ENCODE measurements at places on chromosomes 2 and 18. TPM values are rescaled to one million over a fixed set of nuclear protein-coding genes. Genes with fewer than 3 reads are reported as not detected.

The LRP1B gene
- total RNA-seq: 0.33 TPM

The GMPPA gene
- total RNA-seq: 38.5 TPM

The MC4R gene
- total RNA-seq: not detected

The HOXD3 gene
- total RNA-seq: 9.8 TPM

The HOXD13 gene
- total RNA-seq: not detected

The SERPINB4 gene
- not detected for total RNA-seq

The SLC14A1 gene
- 44.8 TPM for total RNA-seq

The SLC8A1 gene
- 30.5 TPM for total RNA-seq

The FHOD3 gene
- total RNA-seq: 31.2 TPM

The SP140 gene
- total RNA-seq: 4.1 TPM

The POTEF gene
- total RNA-seq: not detected

The CYP27C1 gene
- 0.16 TPM for total RNA-seq

The C2orf66 gene
- 0.19 TPM for total RNA-seq

The CDH7 gene
- 0.06 TPM for total RNA-seq

The STRADB gene
- total RNA-seq: 17.7 TPM

DNA sequence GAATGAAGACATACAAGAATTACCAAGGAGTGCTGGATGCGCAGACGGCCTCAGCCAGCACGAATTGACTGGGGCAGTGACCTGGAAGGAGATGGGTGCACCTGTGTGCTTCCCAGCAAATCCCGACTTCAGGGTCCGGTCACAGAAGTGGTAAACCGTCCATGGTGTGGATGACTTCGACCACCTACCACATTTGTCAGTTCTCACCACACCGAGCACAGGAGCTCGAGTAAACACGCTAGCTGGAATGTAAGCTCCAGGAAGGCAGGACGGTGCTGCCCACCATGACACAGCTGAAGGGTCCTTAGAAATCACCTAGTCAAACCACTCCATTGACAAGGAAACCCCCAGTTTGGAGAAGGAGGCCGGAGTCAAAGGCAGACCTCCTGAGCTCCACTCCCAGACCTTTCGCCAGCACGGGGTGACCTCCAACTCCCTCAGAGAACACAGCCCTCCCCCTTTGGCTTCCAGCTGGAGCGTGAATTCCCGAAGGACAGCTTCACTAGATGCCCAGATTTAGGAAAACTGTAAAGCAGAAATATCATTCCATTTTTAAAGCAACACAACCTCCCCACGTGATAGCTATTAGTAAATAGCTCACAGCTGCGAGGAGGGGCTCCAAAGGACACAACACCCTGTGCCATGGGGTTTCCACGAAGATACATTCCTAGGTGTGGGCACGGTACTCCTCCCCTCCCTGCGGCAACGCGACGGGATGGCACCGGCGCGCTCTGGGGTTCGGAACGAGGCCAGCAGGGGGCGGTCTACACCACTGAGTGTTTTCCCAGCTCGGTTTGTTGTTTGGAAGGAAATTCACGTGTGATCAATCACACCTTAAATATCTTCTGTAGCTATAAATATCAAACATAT lies 34.1 kb upstream of the GNAL start:
- no peak for DNase-seq

DNA sequence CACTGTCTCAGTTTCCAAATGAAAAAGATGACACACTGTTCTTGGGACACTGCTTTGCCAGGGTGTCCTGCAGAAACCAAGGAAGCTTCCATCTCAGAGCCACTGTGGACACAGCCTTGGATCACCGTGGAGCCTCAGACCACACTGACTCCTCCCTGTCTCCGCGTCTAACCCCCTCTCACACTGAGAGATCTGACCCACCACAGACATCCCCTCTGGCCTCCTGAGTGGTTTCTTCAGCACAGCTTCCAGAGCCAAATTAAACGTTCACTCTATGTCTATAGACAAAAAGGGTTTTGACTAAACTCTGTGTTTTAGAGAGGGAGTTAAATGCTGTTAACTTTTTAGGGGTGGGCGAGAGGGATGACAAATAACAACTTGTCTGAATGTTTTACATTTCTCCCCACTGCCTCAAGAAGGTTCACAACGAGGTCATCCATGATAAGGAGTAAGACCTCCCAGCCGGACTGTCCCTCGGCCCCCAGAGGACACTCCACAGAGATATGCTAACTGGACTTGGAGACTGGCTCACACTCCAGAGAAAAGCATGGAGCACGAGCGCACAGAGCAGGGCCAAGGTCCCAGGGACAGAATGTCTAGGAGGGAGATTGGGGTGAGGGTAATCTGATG lies 113.4 kb upstream of the PKDCC start:
- no peak for DNase-seq

- no peak for DNase-seq
Observed at GRCh38 chr2:156511803-156512202, 75.6 kb downstream of the GPD2 start.

GRCh38 chr2:25936889-25937545 lies 45.3 kb downstream of the KIF3C start:
- no peak for DNase-seq

DNA sequence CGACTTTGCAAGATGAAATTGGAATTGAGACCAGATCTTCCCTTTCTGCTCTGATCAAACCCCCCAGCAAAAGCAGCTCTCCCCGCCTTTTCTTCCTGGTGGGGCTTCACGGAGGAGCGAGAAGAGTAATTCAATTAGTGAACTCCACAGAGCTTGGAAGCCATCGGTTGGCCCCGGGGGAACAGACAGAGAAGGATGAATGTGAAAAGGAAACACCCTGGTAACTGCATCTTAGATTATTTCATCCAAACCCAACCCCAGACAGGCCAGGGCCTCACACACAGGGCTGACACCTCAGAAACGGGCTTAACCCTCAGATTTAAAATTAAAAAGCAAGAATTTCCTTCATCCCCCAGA lies 18.3 kb downstream of the SMAD7 start:
- DNase-seq: no peak

DNA sequence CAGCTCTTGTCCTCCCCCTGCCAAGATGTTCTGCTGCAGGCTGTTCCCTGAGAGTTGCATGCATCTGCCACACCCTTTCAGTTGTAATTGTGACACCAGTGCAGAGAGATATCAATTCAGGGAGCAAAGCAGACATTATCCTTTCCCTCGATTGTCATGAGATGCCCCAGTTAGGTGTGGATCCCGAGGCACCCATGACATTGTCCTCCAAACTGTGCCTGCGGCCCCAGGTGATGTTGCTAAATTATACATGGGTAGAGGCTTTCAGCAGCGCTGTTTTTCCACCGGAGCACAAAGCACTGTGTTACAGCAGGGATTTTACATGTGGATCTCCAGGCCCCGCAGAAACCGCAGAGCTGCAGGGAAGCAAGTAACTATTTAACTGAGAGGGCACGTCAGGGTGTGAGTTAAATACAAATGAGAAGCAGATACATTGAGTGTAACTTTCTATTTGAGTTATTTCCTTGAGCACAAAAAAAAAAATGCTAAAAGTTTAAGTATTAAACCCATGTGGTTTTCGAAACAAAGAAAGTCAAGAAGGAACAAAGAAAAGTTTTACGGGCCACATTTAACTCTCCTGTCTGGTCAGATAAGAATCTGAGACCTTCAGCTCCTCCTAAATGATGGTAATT lies 90.3 kb upstream of the BCL2L11 start:
- DNase-seq: no peak

DNA sequence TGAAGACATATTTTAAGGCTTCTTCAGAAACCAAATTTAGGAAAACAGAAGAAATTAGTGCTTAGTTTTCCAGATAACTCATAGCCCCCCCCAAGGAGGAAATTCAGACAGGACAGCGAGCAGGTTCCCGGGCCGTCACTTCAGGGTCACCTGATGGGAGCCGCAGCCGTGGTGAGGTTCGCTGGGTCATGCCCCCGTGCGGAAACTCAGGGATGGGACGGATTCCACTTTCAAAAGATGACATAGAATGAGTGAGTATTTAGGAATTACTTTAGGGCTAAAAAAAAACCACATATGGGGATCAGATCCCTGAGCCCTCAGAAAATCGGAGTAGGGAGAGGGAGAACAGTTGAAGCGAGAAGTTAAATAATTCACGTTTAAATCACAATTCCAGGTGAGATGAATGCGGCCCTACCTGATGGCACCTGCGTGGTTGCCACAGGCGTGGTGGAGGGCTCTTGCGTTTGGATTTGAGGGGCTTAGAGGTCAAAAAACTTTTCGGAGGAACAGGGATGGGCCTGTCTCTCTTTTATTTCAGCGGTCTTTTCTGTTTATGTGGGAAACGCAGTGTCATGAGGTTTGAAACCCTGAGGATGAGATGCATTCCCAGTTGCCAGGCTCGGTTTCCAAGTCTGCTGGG lies 114.4 kb downstream of the NFATC1 start:
- peak; percentile 21 for DNase-seq

- no peak for DNase-seq
Observed at GRCh38 chr2:162478721-162479129, 134.8 kb downstream of the GCA start.

GRCh38 chr2:35963357-35963756 lies 392.2 kb upstream of the CRIM1 start:
- no peak for DNase-seq

DNA sequence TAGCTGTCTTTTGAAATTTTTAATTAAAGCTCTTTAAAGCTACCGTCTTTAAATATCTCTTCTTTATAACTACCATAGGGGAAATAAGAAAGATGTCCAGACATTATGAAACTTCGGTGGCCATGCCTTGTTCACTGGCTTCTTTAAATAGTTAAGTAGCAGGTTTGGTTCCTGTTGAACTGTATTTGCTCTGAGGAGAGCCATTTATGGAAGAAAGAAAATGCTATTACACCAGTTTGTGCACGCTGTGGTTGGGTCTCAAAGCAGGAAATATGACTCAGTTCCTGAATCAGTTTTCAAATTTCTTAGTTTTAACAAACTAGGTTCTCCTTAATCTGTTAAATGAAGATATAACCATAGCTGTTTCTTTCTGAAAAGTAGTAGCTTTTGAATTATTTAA lies 12.2 kb downstream of the ARPC2 start:
- no peak for DNase-seq

DNA sequence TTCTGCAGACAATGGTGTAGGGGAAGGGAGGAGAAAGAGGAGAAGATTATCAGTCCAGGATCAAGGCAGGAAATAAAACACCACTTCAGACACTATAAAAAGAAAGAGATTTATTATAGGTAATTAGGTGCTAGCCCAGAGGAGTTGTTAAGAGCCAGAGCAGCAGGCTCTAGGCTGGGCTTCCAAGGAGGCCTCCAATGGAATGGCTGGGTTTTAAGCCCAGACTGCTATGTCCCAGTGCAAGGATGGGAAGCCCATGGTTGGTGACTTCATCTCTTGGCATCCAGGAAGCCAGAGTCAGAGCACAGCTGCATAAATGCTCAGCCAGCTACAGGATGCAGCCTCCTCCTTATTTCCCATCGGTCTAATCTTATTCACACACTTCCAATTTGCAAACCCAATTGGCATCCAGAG lies 95.6 kb downstream of the LAMA3 start:
- no peak for DNase-seq

- no peak for DNase-seq
Observed at GRCh38 chr2:117982376-117983033, 31.4 kb downstream of the CCDC93 start.

DNA sequence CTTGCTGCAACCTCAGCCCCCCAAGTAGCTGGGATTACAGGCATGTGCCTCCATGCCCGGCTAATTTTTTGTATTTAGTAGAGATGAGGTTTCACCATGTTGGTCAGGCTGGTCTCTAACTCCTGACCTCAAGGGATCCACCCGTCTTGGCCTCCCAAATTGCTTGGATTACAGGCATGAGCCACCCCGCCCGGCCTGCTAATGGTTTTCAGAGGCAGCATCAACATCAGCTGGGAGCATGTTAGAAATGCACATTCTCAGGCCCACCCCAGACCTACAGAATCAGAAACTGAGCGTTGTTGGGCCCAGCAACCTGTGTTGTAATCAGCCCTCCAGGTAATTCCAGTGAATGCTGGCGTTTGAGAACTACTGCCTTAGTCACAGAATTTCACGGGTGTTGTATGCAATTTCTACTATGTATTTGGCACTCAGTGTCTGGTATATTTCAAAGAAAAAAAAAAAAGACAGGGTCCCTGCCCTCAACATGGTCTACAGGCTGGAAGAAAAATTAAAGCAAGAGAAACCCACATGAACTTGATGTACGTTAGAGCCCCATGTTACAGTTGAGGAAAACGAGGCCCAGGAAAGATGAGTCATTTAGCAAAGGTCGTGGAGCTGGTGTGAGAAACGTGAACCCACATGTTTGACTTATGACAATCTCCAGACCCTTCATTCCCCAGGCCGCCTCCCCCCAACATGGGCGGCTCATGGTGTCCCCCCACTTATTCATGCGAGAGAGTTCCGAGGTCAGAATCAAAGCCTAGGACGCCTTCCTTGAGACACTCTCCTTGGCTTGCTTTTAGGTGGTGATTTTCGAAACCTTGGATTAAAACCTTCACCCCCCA lies 35.3 kb downstream of the SH3BP4 start:
- peak; percentile 51 for DNase-seq

DNA sequence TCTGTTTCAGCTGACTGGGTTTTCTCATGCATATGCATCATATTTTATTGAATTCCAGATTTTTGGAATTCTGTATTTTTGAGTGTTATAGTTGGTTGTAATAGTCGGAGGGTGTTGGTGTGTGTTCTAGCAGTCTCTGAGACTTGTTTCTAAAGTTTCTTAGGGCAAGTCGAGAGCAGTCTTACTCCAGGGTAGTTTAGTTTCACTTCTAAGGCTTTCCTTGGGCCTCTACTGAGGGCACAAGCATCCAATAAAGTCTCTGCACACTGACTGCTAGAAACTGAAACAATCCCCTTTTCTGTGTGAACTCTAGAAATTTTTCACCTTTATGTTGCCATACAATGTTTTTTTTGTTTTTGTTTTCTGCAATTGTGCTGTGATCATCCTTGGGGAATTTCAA lies 663.7 kb upstream of the LRATD1 start:
- DNase-seq: no peak

DNA sequence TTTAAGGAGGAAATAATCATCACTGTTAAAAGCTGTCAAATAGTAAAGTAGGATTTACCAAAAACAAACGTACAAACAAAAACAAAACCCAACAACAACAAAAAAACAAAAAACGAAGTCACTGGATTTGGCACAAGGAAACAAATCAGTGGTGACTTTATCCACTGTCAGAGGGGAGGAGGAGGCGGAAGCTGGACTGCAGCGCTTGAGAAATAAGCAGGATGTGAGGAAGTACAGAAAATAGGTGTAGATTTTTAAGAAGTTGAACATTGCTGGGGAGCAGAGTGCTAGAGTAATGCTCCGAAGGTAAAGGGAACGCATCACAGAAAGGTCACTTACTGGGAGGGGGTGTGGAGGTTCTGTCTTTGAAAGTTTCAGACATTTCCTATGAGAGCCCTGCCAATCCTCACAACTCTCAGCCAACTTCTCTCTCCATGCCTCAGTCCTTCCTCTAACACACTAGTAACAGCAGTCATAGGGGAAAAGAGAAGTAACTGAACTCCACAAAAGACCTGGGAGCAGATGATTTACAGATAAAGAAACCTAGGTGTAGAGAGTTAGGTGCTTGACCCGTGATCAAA lies 220.2 kb upstream of the SMAD7 start:
- DNase-seq: no peak
